Mesenteric fat pad (tissue), 1 donor: ENCODE measurements at places on chromosomes 7 and 10.

DNA sequence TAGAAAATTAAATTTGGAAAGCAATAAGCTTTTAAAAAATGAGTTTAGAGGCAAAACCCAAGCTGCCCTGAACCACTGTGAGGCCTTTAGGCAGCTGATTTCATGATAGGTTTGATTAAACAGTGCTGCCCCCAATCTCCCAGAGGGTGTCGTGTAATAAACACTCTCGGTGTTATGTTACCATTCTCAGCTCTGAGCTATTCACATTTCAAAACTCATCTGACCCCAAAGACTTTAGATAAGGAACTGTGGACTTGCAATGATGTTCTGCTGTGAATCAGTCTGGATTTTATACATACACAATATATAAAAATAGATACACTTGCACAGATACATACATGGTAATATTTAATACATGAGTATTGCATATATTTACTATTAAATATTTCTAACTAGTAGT is 120.4 kb downstream of the MALRD1 start:
- no peak for DNase-seq

DNA sequence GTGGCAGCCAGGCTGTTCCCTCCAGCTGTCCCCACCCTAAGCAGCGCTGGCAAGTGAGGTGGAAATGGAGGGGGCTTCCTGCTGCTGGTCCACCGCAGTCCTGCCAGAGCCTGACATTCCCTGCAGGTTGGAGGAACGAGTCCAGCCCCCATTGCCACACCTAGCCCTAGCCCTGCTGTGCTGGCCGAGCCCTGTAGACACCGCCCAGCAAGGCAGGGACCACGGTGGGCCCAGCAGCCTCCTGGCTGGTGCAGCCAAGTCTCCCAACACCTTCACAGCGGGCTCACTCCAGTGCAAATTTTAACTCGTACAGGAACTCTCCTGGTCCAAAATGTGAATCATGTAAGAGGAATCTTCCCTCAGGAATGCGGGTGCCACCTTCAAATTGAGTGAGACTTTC is 116.3 kb downstream of the PAXIP1 start:
- no peak for DNase-seq

DNA sequence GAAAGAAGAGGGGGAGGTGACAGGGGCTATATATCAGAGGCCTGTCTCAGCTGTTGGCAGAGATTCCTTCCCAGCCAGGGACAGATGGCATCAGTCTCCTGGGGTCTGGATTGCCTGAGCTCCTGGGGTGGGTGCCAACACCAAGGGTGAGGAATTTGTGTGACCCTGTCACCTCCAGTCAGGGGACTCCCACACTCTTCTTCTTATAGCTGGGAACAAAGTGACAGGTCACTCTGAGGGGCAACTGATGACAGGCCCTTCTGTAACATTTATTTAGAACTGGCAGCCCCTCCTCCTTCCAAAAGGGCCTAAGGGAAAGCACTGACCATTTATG is 53.7 kb upstream of the DUSP5 start:
- DNase-seq, result peak; percentile 28

GRCh38 chr7:77239471-77239870 is 39.9 kb upstream of the FGL2 start:
- DNase-seq, result no peak

DNA sequence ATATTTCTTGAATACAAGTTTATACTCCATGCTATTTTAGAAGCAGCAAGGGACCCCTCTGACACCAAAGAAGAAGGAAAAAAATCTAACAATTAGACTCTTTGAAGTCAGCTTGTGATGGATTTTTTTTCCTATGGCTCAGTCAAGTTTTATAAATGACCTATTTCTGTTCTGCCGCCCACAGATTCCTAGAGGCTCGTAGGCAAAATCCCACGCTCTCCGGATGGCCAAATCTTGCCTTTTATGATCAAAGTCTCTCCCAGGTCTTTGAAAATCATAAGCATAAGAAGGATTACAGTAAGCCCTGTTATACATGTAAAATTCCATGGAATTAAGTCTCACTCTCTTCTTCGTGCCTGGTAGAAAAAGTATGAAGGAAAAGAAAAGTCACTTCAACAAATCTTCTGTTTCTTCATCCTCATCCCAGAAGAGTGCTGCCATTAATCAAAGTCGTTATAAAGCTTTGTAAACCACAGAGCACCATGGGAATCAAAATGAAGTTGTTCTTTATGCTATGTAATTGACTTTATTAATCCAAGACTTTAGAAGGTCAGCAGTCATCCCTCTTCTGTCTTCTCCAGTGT is 33.1 kb downstream of the ASB13 start:
- DNase-seq, result no peak

DNA sequence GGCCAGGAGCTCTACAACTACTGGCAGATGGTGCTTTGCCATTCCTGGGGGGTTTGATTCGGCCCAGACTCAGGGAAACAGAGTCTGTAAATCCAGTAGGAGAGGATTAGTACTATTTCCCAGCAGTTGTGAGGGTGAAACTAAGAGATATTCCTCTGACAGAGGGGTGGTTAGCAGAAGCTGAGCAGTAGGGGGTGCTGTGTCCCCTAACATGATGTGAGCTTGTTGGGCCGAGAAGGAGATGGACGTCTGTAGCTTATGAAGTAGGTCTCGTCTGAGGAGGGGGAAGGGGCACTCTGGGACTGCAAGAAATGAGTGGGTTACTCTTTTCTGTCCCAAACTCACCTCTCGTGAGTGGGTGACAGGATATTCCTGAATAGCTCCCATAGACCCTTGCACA is 179.2 kb upstream of the MBL2 start:
- DNase-seq, result no peak

- DNase-seq, result no peak
Observed at GRCh38 chr7:71752171-71752935, 620.4 kb downstream of the GALNT17 start.

- no peak for DNase-seq
Observed at GRCh38 chr10:69449841-69450240, 1.4 kb upstream of the TSPAN15 start.

GRCh38 chr10:73333202-73333601 is 25.5 kb downstream of the CFAP70 start:
- no peak for DNase-seq

DNA sequence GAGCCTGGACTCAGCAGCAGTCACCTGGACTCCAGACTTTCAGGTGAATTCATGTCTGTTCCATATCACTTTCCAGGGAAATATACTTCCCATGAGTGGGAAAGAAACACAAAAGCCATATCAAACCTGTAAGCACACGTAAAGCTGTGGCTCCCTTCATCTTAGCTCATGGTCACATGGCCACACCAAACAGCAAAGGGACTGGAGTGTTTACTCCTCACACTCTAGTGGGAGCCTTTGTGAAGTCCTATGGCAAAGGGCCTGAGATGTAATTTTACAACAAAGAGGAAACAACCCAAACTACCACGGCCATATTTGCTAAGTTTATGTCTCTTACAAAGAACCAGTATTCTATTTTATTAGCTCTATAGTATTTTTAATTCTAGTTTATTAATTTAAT is 16.3 kb downstream of the SFTPA1 start:
- DNase-seq, result no peak

GRCh38 chr7:100949227-100949932 is at the start of gene MUC3A:
MUC3A (plus strand) TSS chr7:100949534; CDS start chr7:100949625, 91 bp downstream.
- DNase-seq, result no peak
